SK-N-SH treated with all-trans-retinoic acid at 6 μM for 48 hours (cell line): ENCODE measurements at places on chromosomes 5 and 9.

DNA sequence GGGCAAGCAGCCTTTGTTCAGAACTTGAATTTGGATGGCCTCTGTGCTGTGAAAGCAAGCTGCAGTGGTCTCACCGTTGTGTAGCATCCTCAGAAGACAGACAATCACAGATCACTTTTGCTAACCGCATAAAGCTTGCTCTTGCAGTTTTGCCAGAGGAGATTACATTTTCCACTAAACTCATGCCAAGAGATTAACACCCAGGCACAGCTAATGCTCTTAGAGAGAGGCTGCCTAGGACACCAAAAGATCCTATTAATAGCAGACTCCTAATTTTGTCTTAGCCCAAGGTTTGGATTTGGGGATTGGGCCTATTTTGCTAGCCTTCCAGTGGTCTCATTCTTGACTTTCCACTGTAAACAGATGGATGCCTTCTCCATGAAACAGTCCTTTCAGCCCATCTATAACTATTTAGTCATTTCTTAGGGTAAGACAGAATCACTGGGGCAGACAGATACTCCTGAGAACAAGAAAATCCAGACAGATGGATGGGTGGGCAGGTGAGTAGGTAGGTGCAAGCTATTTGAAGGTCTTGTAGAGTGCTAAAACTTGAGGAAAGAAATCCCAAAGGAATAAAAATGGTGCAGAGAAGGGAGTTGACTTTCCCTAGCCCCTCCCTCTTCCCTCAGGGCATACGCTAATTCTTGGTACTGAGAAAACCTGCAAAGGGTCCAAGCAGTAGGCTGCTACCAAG is 506.2 kb downstream of the SPOCK1 start:
- ATAC-seq: no peak

DNA sequence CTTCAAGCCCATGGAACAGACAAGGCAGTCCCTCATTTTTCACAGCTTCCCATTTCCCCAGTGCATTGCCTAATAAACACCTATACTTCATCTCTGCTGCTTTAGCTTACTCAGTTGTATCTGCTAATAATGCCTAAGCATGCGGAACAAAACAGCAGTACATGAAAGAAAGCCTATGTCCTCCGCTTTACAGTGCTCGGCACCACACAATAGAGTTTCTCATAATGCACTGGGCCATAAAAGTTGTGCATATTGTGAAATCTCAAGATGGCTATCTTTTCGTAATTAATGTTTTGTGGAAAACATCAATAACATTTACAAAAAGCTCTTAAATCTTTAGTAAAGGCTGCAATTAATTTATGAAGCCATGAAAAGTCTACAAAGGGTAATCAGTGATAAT is 69.3 kb downstream of the DENND1A start:
- no peak for ATAC-seq

- no peak for ATAC-seq
Measured at GRCh38 chr5:175892015-175892800, 20.8 kb downstream of the CPLX2 start.

DNA sequence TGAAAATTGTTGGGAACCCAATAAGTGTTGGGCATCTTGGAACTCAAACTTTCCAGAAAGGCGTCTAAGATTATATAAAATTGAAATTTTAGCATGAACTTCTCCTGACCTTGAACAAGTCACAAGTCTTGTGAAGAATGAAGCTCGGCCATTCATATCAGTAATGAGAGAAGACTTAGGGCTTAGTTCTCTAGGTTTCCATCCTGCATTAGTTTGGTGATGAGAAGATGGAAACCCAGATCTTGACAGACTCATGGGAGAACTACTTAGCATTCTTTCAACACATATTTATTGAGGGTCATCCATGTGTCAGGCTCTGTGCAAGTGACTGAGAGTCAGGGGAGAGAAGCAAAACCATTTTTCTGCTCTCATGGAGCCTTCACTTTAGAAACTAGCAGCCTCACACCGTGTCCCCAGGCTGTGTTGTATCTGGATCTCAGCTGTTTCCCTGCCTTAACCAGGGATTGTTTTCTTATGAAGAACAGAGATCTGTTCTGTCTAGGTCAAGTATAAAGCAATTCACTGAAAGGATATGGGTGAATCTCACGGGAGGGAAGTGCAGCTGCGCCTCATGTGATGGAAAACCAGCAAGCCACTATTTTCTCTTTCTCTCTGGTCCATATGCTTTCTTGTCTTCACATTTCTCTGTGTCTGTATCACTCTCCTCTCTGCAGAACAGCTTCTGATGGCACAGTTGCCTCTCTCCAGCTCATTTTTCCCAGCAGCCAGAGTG is 3.4 kb downstream of the GARNL3 start:
- no peak for ATAC-seq

GRCh38 chr5:123299136-123299535 is 124.1 kb downstream of the CEP120 start:
- no peak for ATAC-seq
